ENCODE measurements at places on chromosomes 1 and 21.

DNA sequence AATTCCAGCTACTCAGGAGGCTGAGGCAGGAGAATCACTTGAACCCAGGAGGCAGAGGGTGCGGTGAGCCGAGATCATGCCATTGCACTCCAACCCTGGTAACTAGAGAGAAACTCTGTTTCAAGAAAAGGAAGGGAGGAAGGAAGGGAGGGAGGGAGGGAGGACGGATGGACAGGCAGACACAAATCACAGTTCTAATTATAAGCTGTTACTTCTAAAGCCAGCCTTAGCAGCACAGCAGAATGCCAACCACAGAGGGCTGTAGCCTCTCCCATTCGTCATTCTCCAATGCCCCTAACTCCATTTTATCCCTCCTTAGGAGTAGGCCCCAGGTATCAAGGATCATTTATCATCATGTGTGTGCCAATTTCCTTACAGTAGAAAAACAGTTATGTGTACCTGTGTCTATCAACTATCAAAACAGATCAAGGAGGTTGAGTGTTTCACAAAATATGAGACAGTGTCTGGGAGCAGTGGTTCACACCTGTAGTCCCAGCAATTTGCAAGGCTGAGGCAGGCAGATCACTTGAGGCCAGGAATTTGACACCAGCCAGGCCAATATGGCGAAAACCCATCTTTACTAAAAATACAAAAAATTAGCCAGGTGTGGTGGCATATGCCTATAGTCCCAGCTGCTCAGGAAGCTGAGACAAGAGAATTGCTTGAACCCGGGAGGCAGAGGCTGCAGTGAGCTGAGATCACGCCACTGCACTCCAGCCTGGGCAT is 19.1 kb downstream of the USP48 start:
- DNase-seq: no peak

GRCh38 chr1:41312991-41313645 is 48.1 kb upstream of the FOXO6 start:
- DNase-seq: no peak

DNA sequence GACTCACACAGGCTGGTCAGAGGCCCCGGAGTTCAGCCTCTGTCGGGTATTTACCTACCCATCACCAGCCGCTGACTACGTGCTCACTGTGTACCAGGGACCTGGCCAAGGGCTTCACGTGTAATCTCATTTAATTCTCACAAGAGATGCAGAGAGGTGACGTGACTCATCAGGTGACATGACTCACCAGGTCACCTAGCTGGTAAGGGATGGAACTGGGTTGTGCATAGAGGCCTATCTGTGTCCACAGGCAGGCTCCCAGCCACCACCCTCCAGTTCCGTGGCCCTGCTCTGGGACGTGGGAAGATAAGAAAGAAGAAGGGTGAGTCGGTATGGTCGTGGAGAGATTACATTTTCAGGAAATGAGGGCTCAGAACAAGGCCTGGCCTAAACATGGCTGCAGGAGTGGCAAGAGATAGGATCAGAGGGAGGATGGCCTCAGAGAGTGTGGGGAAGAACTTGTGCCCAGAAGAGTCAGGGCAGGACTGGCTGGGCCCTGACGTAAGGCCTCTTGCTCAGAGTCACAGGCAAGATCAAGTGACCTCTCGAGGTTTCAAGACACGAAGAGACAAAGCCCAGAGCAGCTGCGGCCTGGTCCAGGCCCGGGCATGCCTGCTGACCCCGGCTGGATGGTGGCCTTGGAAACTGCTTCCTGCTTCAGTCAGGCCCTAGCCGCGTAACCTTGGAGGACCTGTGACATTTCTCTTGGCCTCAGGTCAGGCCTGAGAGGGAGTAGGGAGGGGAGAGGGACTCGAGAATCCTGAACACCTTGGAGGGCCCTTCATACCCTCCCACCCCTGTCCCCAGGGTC is 52.7 kb upstream of the WASF2 start:
- no peak for DNase-seq

DNA sequence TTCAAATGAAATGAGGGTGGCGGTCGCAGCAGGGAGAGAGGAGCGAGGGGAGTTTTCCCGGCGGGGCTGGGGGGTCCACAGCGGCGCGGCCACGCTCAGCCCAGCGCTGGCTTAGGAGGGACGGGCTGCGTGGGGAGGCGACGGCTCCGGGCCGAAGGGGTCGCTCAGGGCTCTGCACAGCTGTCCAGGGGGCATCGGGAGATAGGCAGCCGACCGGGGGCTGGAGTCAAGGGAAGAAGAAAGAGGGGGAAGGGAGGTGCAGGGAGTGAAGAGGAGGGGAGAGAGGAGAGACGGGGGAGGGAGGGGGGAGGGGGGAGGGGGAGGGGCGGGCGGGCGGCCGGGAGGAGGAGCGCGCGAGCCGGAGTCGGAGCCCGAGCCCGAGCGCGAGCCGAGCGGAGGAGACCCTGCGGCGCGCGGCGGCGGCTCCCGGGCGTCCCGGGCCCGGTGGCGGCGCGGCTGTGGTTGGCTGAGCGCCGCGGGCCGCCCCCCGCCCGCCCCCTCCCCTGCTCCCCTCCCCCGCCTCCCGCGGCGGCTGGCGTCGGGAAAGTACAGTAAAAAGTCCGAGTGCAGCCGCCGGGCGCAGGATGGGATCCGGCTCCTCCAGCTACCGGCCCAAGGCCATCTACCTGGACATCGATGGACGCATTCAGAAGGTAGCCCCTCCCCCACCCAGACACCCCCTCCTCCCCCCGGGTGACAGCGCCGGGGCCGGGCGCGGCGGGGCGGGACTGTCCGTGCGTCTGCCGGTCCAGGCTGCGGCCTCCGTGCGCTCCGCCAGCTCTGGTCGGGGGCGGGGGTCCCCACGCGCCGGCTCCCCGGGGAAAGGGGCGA is at the start of gene PDE9A:
Gene PDE9A, plus strand, starts transcription at position 391 of the 831 bp plus-strand sequence. Its CDS starts 194 bp downstream, at position 585.
- DNase-seq: no peak

- no peak for DNase-seq
Observed at GRCh38 chr1:23793861-23794731, 3.2 kb downstream of the LYPLA2 start.

DNA sequence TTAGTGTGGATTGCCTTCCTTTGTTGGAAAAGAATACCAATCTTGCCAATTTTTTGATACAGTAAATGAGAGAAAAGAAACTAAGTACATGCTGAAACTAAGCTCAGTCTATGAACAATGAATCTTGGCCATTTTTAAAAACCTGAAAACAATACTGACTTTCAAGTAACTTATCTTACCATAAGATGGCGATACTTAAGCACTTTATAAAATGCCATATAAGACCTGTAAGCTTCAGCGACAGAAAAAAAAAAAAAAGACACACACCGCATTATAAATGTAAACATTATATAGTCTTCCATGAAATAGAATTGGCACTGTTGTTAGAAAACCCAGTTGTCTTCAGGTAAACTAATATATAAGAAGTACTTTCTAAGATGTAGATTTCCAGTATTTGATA is 3.0 kb downstream of the OLFM3 start:
- no peak for DNase-seq

DNA sequence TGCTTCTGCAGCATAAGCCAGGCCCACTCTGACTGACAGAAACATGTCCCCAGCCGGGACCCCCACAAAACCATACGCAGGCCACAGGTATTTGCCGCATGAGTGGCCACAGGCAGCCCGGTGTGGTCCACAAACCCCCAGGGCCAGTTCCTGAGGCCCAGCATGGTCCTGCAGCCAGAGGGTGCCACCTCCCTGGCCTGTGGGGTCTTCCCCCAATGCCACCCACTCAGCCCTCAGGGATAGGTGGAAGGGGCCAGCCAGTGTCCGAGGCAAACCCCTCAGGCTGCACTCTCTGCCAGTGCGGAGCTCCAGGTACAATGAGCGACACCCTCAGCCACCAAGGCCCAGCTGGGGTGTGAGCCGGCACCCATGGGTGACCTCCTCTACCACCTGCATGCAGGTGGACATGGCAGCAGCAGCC is 43.5 kb downstream of the UBE2G2 start:
- no peak for DNase-seq

- no peak for DNase-seq
Observed at GRCh38 chr1:16906873-16907272, 11.1 kb downstream of the RNU1-2 start.

- DNase-seq: peak; percentile 74
Observed at GRCh38 chr1:2452201-2452931, 23.7 kb upstream of the PLCH2 start.

DNA sequence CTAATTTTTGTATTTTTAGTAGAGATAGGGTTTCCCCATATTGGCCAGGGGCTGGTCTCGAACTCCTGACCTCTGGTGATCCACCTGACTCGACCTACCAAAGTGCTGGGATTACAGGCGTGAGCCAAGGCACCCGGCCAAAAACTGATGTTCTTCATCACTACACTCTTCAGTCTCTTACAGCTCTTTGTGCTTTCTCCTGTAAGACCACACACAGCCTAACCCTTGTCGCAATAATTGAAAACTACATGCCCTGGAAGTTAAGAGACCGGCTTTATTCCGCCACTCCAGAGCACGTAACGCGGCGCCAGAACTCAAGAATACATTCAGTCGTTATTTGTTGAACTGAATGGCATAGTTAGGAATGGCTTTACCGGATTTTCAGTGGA is 552 bp downstream of the GPATCH4 start:
- DNase-seq: no peak

DNA sequence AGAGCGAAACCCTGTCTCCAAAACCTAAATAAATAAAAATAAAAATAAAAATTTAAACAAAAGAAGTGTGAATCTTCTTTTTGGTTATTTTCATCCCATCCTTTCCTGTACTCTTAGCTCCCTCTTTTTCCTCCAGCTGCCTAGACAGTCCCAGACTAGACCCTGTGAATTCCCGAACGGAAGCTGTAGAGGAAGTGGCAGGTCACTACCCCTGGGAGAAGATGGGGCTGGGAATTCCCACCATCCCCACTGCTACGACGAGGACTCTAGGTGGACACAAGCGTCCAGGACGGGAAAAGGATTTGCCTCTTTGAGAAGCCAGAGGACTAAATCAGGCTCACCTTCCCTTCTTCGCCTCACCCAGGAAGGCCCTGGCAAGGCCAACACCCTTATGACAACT is 12.6 kb downstream of the RHBDL2 start:
- DNase-seq: no peak

DNA sequence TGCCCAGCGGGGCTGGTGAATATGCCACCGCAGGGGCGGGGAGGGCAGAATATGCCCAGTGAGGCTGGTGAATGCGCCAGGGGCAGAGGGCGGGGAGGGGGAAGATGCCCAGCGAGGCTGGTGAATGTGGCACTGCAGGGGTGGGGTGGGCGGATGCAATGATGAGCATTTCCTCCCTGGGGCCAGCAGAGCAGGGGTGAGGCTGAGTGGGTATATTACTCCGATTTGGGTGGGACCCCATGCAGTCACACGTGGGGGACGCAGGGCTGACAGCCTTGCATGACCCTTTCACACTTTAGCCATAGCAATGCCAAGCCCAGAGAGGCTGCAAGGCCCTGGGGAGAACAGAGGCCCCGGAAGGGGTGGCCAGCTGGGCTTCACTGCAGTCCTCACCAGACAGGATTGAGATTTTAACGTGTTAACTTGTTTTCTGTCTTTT is 9.3 kb upstream of the SLX9 start:
- no peak for DNase-seq

GRCh38 chr21:34695434-34695833 is 26.6 kb downstream of the CLIC6 start:
- no peak for DNase-seq

DNA sequence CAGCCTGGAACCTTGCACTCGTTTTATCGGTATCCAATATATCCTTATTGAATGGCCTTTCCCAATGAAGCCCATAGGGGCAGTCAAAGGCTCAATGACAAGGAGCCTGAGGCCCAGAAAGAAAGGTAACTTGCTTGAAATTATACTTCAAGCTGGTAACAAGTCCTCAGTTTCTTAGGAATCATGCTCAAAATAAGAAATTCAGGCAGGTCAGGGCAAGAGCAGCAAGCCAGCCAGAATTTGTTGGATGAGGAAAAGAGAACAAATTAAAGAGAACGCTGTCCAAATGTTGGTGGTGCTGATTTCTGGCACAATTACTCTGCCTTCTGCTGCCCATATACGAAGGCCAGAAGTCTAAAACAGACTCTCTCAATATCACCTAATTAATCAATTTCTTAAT is 77.6 kb downstream of the DDX20 start:
- peak; percentile 30 for DNase-seq

- DNase-seq: no peak
Observed at GRCh38 chr1:38905985-38906384, 24.6 kb upstream of the GJA9 start.

GRCh38 chr1:28517649-28517999 is 11.8 kb downstream of the RCC1 start:
- DNase-seq: no peak

GRCh38 chr1:209319057-209319432 is 264.5 kb upstream of the CAMK1G start:
- DNase-seq: no peak

DNA sequence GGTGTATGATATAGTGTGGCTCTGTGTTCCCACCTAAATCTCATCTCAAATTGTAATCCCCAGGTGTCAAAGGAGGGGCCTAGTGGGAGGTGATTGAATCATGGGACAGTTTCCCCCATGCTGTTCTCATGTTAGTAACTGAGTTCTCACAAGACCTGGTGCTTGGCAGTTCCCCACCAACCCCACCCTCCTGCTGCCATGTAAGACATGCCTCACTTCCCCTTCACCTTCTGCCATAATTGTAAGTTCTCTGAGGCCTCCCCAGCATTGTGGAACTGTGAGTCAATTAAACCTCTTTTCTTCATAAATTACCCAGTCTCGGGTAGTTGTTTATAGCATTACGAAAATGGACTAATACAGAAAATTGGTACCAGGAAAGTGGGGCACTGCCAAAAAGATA is 1705.3 kb downstream of the NCAM2 start:
- no peak for DNase-seq

DNA sequence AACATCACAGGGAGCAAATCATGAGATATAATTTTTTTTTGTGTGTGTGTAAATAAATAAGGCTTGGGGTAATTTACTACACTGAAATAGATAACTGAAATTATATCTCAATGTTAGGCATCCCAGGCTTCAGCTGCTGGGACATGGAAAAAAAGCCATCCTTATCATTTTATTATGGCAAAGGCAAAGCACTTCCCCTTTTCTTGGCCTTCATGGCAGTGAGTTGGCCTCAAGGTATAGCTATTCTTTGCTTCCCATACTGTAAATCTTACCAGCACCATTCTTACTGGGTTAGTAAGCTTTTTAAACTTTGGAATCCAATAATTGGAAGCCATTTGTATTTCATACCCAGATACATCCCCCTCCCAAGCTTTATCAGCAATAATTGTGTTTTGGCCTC is 29.0 kb downstream of the RBM11 start:
- no peak for DNase-seq

- DNase-seq: peak; percentile 74
Observed at GRCh38 chr1:202343652-202344349, 2.1 kb upstream of the UBE2T start.

DNA sequence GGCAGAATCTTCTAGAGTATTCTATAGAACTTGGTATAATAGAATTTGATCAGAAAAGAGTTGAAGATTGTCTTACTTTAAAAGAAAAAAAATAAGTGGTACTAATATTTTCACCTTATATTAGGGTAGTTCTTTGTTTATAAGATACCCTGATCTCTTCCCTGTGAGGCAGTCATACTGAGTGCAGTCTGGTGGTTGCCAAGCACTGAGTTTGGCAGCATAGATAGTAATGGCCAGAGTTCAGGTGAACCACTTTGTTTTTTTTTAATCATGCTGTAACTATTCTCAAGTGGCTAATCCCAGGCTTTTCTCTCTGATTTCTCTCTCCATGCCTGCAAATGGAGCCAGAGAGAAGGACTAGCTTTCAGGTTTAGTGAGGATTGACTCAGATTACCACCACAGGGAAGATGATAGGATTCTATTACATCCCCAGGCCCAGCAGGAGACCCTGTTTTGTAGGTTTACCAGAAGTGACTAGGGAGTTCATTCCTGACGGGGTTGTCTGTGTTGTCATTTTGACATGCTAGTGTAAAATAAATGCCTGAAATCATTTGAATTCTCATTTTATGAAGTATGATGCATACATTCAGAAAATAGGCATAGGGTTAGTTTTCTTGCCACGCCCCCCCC is 16.7 kb downstream of the KDM1A start:
- DNase-seq: no peak
